Type B pancreatic cell (in vitro differentiated cells): ENCODE measurements at places on chromosomes 2 and 18. TPM values are rescaled to one million over a fixed set of nuclear protein-coding genes. Genes with fewer than 3 reads are reported as not detected.

The TEKT4 gene
- 0.34 TPM in 1 of 2 replicates, not detected in the other for total RNA-seq

DNA sequence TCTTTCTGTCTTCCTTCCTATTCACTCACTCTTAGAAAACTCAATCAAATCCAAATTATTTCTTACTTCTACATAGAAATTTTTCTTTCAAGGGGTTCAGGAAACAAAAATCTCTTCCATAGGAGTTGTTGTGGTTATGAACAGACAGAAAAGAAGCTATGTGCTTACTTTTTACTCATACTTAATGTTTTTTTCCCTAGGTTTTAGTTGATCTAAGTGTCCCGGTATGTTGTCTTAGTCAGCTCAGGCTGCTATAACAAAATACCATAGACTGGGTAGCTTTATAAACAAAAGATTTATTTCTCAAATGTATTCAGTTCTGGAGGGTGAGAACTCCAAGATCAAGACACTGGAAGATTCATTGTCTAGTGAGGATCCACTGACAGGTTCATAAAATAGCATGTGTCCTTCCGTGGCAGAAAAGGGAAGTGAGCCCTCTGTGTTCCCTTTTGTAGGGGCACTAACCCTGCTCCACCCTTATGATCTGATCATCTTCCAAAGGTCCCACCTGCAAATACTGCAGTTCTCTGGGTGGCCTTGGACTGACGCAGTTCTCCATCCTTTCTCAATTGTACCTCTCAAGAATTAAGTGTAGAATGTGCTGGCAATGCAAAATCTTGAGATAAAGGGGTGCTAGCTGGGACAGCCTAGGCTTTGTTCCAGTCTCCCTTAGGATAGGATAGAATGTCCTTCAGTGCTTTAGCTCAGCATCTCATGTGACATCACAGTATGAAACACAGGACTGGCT is 14.4 kb upstream of the VRK2 start:
- no peak for DNase-seq

DNA sequence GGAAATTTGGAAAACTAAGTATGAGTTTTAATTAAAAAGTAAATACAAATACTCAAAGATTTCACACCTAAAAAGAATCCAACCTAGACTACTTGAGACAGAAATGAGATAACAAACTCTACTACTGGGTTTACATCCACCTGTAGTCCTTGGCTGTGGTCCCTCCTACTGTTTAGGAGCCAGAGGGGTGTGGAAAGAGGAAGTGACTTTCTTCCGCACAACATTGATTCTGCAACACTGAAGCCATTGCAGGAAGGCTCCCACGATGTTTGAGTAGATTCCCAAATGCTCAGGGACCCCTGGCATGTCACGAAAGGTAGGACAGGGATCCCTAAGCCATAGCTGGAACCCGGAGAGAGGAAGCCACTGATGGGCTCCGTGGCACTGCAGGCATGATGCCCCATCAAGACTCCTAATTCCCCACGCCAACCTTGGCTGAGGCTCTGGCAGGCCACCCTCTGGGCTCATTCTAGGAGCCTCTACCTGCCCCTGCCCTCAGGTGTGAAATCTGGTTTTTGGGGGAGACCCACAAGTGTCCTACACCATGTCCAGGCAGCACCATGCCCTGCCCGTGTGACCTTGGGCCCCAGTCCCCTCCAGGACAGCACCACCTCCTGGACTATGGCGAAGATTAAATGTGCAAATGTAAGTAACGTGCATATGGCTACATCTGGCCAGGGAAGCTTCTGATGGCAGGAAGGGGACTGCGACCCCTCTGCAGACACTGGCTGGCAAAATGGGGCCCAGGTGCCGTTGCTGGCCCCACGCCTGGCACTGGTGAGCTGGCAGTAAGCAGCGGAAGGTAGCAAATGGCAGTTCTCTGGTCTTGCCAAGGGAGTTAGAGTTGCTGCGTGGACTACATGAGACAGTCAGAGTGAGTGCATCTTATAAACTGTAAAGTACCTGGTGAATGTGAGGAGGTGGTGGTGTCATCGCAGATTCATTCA is 38.2 kb upstream of the MAL start:
- peak; percentile 45 for DNase-seq

- DNase-seq: no peak
Observed at GRCh38 chr18:55153346-55153745, 194.1 kb upstream of the CCDC68 start.

DNA sequence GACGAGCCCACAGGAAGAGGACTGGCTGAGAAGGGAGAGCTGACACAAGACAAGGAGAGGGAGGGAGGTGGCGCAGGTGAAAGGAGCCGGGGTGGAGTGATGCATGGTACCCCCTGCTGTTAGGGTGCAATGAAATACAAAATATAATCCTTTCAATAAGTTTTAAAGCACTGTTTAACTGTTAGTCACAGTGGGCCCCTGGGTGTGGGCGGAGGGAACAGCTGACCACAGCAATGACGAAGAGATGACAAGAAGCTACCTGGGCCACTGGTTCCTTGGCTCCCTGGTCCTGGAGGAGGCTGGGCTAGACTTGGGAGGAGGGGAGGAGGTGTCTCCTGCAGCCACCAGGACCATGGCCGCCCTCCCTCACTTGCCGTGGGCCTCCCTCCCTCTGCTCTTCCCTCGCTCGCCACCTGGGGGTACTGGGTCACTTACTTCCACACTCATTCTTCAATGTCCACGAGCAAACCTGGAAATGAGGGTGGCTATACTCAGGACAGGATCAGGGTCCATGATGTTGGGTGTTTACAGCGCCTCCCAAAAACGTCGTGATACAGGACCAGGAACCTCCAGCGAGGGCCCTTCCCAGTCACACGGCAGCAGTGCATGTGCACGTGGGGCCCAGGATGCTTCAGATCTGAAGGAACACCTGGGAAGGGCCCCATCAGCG is 196.1 kb downstream of the ANKRD30B start:
- DNase-seq: no peak

- no peak for DNase-seq
Observed at GRCh38 chr2:25711675-25712354, 38.4 kb upstream of the DTNB start.

DNA sequence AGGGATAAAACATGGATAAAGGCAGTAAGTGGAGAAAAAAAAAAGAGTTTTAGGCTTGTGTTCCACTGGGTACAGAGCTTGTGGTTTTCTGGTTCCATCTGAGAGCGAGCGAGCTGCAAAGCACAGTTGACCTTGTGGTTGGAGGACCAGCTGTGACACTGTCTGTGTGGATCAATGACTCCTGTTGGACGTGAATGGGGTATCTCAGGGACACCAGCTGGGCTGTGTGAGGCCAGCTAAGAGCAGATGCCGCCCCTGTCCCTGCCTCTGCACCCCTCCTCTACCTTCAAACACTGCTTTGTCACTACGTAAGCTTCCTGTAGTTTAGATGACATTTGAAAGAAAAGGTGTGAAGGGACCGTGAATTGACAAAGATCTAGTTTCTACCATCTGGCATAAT is 67.8 kb downstream of the QPCT start:
- DNase-seq: no peak

GRCh38 chr2:159912580-159912979 is 114.6 kb upstream of the CD302 start:
- no peak for DNase-seq

- no peak for DNase-seq
Observed at GRCh38 chr2:112256654-112257053, 1.8 kb upstream of the ZC3H8 start.

DNA sequence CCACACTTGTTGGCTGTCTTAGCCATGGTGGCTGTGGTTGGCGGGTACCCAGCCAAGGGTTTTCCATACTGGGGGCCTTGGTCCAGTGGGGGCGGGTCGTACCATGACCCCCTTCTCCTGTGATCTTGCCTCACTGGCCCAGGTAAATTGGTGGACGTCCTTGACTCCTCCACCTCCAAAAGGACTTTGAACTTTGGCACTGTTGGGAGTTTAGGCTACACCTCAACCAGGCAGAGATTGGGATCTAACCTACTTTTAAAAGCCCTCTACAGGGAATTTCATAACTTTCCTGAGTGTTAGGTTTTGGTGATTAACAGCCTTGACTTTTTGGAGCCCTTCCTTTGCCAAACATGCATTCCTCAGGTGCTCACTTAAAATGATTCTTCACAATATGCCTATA is 106.7 kb downstream of the NEDD4L start:
- no peak for DNase-seq

DNA sequence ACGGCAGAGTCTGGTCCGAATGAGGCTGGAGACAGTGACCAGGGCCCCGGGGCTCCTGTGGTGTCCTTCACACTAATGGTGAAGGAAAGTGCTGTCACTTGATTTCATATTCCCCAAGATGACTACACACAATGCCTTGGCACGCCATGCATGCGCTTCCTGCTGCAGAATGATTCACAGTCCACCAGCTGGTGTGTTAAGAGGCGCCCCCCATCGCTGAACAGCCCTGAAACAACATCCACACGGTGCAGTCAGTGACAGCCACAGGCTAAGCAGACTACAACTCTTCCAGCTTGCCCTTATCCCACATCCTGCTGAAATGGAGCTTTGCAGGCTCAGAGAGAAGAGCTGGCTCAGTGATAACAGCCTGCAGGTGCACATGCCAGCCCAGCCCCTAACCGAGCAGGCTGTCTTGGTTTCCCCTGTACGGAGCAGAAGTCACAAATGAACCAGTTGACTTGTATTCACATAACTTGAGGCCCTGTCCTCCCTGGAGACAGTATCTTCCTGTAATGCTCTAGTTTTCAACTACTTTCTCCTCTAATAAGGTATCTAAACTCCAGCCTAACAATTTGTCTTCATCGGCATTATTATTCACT is 24.3 kb upstream of the CDH20 start:
- DNase-seq: no peak

DNA sequence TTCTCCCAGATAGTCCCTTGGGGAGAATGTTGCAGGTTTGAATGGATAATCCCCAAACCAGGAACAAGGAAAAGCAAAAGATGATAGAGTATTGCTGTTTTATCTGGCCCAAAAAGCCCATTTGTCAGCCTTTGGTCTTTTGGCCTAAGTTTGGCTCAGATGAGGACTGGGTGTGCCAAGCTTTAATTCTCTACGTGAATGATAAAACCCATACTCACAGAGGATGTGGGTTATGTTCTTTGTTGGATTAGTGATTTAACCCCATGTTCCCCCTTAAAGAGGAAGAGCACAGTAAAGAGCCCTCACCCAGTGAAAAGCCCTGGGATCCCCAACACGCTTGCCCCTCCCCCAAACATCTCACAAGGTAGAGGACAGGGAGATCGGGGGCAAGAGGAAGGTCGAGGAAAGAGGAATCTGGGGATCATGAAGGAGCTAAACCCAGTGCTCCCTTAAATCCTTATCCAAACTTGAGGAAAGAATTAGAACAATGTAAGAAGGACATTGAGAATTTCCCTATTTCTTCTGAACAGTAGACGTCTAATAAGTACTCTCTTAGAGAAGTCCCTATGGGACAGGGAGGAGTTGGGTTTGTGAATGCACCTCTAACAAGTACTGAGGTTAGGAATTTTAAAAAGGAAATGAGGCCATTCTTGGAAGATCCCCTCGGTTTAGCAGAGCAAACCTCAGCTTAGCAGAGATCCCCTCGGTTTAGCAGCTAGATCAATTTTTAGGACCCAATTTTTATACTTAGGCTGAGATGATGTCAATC is 105.0 kb downstream of the HIBCH start:
- no peak for DNase-seq

The ALS2 gene
- 32.7 and 36.4 TPM in 2 replicates for total RNA-seq

DNA sequence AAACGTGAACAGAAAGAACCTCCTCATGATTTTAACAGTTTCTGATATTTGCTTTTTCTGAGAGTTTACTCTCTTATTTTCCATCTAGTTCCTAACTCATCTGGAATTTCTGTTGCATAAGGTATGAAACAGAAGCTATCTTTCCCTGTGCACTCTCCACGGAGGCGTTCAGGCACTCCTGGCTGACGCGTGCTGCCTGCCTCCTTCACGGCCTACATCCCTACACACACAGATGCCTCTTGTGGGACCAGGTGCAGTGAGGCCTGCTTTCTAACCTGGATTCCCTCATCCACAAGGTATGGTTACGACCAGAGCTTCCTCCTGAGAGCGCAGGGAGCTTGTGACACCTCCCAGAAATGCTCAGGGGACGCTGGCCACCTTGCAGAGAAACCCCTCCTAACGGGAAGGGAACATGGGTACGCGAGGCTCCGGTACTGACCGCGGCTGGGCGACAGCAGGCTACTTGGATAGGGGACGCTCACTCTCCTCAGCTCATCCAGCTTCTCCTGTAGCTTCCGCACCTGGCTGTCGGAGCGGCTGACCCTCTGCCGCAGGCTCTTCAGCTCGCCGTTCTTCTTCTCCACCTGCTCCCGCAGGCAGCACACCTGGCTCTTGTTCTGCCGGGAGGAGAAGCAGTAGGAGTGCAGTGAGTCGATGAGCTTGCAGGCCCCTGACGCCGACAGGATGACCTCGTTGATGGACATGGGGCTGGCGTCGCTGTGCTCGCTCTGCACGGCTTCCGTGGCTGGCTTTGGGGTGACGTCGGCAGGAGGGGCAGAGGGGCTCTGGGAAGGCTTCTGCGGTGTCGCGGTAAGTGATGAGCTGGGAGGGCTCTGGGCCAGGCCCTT is 4.3 kb downstream of the THAP4 start:
- DNase-seq: no peak
